ENCODE measurements at places on chromosomes 4 and X. TPM values are rescaled to one million over a fixed set of nuclear protein-coding genes. Genes with fewer than 3 reads are reported as not detected.

GRCh38 chr4:11293866-11294265, 134.8 kb downstream of the HS3ST1 start:
- no peak overlapping the region for H3K27ac ChIP-seq
- H3K27me3 ChIP-seq: no peaks in the 10 kb centered on the region
- H3K36me3 ChIP-seq: no peaks in the 10 kb centered on the region
- no peaks in the 10 kb centered on the region for H3K4me1 ChIP-seq
- no peak overlapping the region for H3K4me3 ChIP-seq

DNA sequence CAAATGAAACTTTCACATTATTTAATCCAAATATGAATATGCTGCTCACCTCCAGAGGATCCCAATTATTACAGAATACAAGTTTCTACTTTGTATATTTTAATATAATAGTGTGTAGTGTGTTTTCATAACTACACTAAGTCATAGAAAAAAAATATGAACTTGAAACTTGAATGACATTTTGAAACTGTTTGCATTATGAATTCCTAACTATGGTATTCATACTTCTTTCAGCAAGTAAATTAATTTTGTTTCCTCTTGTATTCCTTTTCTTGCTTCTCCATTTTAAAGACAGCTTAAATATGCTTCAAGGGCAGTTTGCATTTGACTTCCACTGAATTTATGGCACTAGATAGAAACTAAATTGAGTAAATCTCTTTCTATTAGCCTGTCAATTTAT, 177.1 kb downstream of the BMPR1B start:
- H3K36me3 ChIP-seq: no peaks in the 10 kb centered on the region
- no peak overlapping the region for H3K27ac ChIP-seq
- H3K4me1 ChIP-seq: no peaks in the 10 kb centered on the region

DNA sequence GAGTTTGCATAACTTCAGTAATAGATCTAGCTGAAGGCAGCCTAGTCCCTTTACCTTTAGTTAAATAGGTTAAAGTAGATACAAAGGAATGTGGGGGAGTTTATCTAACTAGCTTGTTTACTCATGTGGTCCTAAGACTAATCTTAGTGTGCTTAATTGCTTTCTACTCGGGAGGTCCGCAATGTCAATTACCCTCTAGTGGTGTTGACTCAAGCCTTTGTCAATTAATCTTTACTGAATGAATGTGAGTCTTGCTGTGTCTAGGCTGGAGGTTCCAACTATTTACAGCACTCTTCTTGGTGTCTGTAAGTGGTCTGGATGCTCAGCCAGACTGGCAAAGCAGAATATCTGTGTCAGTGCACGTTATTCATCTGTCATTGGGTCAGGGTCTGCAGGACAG, 17.9 kb upstream of the YTHDC1 start:
- no peak overlapping the region for H3K4me3 ChIP-seq
- H3K27ac ChIP-seq: no peak overlapping the region
- no peak for DNase-seq
- no peaks in the 10 kb centered on the region for H3K36me3 ChIP-seq
- H3K27me3 ChIP-seq: no peaks in the 10 kb centered on the region

The HTT-AS gene
- total RNA-seq: not detected

GRCh38 chr4:139301113-139301820, at the start of gene NAA15:
NAA15 (plus strand) TSS chr4:139301505; CDS start chr4:139301778, 273 bp downstream.
- peaks cover 17% of the 10 kb centered on the region for H3K4me1 ChIP-seq
- no peaks in the 10 kb centered on the region for H3K27me3 ChIP-seq
- H3K27ac ChIP-seq: peak within 1 kb of the TSS; percentile 96
